Stimulated activated CD4-positive, alpha-beta T cell treated with anti-CD3 and anti-CD28 coated beads, Interleukin-4, amount 100 ng/mL, for 4 hours (primary cell): ENCODE measurements at places on chromosomes 4 and X.

- DNase-seq: no peak
Measured at GRCh38 chrX:2774057-2774456, 22.2 kb downstream of the XG start.

DNA sequence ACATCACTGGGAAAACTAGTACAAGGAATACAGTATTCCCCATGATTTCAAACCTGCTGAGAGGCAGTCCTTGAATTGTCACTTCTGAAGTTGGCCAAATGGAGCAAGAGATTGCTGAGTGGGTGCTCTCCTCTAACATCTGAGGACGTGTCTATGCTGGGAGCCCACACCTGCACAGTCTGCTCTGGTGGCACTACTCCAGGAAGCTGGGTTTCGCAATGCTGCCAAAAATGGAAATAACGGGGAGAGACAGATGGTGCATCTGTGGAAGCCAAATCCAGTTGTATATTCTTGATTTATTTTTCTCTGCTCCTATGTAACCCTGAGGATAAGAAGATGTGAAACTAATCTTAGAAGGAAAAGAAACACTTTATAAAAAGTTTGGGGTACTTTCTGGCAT, 240.1 kb upstream of the CTSO start:
- no peak for DNase-seq

- DNase-seq: peak; percentile 76
Measured at GRCh38 chr4:10461091-10461849, 4.0 kb upstream of the ZNF518B start.

DNA sequence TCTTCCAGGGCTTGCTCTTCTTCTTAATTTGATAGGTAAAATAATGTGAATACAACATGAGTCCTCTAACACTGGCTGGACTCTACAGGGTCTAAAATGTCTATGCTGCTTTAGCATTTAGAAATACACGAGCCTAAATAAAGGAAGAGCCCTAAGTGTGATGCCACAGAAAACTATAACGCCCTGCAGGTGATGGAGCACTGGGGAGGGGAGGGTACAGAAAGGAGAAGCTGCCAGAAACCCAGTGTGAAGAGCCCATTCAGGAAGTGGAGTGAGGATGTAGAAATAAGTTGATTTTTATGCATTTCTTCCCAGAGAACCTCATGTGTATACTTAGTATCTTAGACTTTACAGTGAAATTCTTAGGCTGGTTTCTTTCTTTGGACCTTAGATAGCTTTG, 83.4 kb downstream of the TNIP2 start:
- DNase-seq: no peak

DNA sequence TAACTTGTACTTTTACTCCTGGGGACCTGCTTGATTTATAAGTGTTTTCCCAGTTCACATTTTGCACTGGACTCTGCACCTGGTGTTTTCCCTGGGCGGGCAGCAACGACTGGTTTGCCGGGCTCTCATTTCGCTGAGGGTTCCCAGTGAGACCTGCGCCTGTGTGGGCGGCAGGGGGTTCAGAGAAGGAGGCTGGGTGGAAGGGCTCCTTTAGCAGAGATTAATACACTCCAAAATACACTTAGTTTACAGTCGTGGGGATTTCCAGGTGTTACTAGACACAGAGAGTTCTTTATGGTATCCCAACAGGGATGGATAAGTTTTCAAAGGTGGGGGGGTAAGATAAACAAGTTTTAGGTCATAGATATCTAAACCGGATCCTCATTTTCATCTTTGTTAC, 53.0 kb upstream of the SHISA3 start:
- no peak for DNase-seq

DNA sequence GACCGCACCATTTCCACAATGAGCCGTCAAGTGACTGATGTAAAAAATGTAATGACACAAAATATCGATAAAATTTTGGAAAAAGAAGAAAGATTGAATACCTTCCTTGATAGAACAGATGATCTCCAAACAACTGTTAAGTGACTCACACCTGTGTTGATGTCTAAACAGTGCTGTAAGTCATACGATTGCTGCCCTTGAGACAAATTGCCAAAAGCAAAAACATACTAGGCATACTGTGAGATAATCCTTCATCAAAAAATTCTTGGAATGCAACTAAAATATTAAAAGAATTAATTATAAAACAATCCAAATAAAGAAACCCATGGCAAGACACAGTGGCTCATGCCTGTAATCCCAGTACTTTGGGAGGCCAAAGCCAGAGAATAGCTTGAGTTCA, 53.4 kb downstream of the HNRNPD start:
- no peak for DNase-seq

- DNase-seq: no peak
Measured at GRCh38 chr4:70488748-70489147, 16.8 kb downstream of the MUC7 start.

GRCh38 chr4:157057218-157057617, 18.7 kb upstream of the GLRB start:
- no peak for DNase-seq

DNA sequence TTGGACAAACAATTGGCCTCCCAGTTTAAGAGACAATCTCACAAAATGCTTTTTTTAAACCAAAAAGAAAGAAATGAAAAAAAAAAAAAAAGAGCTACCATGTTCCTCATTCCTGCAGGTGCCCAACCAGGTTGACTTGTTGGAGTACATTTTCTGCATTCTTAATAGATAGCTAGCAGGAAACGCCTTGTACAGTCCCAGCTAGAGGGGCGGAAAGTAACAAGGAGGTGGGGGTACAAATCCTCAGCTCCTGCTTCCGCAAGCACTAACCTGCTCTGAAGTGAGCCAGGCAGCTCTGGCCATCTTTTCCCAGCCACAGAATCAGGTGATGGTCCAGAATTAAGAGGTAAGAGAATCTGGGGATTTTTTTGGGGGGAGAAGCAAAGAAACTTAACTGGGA, at the start of gene VGLL1:
Gene VGLL1 (plus strand): TSS at position 265 of the 400 bp plus-strand sequence. CDS start 3,806 bp downstream, outside the sequence.
- no peak for DNase-seq

GRCh38 chr4:144985014-144985413, 113.0 kb downstream of the ANAPC10 start:
- no peak for DNase-seq

GRCh38 chrX:44494357-44494756, 48.3 kb downstream of the FUNDC1 start:
- no peak for DNase-seq

DNA sequence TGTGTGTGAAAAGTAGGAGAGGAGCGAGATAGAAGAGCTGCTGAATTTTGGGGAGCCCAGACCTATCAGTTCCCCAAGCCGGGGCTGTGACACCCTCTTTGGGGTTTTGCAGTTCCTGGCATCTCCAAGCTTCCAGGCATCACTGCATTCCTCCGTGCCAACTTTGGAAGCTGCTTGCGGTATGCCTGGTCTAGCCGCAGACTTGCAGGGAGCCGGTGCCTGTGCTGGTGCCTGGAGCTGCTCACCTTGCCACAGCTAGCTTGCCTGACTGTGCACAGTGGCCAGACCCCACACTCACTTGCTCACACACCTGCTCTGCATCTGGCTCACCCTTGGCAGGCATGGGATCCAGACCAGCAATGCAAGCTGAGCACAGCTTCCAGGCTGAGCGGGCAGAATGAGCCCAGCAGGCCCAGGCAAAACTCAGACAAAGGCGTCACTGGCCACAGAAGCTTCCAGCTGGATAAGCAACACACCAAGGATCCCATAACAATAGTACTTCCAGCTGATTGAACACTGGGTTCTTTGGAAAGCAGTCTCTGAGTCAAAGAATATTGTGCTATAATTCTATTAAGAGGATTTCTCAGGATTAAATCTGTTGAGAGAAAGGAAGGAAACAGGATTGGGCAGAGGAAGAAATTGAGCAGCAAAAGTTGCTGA, 390.9 kb downstream of the TEX13C start:
- DNase-seq: no peak

- DNase-seq: no peak
Measured at GRCh38 chr4:80809039-80809729, 221.3 kb upstream of the BMP3 start.

DNA sequence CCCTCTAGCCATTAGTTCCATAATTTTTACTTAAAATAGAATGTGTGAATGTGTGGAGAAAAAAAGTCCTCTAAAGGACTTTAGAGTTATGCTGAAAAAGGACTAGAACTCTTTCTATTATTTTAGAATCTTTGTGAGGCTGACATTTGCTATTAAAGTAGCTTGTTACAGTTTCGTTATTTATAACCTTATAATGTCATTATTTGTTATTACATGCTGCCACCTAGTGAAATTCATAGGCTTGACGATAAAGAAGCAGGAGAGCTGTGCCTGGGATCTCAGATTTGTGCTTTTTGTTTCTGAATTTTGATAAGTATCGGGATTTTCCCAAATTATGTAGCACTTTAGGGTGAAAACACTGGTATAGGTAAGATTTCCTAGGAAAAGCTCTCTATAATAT, 38.5 kb upstream of the TAPT1 start:
- DNase-seq: no peak

GRCh38 chr4:80420638-80421037, 85.1 kb downstream of the CFAP299 start:
- DNase-seq: no peak
